ENCODE measurements at places on chromosomes 5 and 9.

- no peak for DNase-seq
Measured at GRCh38 chr9:74846766-74847165, 41.0 kb downstream of the TRPM6 start.

GRCh38 chr9:73683862-73684591 lies 532.4 kb downstream of the ANXA1 start:
- peak; percentile 40 for DNase-seq

DNA sequence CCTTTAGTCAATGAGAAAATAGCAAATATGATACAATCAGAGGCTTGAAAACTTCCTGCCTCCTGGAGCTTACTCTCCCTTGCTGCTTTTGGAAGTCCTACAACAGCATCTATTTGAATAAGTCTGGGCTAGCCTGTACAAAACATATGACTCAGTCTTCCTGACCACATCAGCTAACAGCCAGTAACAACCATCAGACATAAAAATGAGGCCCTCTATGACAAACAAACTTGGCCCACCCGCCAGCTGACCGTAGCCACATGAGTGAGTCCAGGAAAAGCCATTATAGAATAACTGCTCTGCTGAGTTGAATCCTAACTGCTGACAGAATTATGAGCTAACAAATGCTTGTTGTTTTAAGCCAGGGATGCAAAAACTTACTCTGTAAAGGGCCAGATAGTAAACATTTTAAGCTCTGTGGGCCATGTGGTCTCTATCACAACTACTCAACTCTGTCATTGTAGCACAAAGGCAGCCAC lies 347.6 kb downstream of the PTPRD start:
- no peak for DNase-seq

DNA sequence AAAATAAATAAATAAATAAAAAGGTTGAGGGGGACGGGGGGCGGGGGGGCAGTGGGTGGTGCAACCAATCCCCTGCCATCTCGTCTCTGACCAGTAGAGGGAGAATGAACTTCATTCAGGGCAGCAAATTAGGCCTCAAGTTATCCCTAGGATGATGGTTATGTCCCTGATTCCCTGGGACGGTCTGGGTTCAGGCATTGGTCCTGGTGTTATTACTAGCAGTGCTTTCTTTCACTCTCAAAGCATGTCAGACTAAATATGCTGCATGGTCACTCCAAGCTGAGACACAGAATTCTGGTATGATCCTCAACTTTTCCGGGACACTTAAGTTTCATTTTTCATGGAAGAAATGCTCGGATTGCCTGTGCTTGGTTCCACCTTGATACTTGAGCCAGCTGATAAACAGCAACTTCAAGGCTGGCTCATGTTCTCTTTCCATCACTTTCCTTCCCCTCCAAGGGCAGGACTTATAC lies 59.4 kb downstream of the DAP start:
- peak; percentile 14 for DNase-seq

- no peak for DNase-seq
Measured at GRCh38 chr5:94045839-94046782, 304.7 kb upstream of the POU5F2 start.

- DNase-seq, result no peak
Measured at GRCh38 chr9:87701491-87701890, 24.4 kb upstream of the CTSL start.

DNA sequence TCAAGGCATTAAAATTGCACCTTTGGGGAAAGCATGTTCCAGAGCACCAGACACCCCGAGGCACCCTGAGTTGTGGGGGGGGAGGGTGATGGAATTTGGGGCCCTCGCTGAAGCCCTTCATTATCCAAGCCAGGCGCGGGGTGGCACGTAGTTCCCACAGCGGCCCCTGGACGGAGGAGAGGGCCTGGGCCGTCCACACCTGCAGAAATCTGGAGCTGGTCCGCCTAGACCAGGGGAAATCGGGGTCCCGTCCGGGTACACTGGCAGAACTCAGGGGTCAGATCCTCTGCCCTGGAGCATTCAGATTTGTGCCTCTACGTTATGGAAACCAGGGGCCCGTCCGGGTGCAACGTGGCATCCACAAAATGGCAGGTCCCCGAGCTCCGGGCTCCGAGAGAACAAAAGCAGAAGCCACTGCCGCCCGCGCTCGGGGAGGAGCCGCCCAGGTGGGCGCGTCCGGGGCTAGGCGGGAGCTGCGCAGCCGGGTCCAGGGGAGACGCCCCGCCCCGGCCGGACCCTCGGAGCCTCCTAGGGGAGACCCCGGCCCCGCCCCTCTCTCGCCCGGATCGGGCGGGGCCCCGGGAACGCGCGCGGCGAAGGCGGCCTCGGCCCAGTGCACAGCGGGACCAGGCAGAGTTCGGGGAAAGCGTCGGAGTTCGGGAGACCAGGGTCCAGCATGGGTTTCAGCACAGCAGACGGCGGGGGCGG lies at the start of gene PLEKHG4B:
TSS of gene PLEKHG4B (plus strand) at position 613 of the 708 bp plus-strand sequence. CDS start at position 677, 64 bp downstream.
- peak; percentile 95 for DNase-seq

DNA sequence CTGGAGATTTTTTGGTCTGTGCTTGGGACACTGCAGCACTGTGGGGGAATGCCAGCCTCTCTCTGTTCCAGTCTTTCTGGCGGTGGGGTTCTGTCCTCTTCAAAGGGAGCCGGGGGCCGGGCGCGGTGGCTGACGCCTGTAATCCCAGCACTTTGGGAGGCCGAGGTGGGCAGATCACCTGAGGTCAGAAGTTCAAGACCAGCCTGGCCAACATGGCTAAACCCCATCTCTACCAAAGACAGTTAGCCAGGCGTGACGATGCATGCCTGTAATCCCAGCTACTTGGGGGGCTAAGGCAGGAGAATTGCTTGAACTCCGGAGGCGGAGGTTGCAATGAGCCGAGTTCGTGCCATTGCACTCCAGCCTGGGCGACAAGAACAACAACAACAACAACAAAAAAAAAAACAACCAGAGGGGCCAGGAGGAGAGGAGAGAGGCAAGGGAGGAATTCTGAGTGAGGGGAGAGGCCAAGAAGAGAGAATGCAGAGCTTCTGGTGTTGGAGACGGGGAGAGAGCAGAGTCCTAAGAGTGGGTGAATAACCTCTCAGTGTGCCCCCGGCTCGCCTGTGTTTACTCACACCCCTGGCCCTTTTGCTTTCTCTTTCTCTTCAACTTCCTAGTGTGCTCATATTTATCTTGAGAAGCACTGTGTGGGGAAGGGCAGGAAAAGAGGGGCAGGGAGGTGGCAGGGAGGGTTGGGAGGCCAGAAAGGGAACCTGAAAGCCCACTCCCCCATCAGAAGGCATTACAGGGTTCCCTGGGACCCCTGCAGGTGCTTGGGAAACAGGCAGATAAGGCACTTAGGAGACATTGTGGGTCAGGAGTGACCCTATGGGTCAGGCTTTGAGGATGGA lies 3.2 kb upstream of the SET start:
- no peak for DNase-seq
